Panc1 (cell line): ENCODE measurements at places on chromosomes 3 and 15. TPM values are rescaled to one million over a fixed set of nuclear protein-coding genes. Genes with fewer than 3 reads are reported as not detected.

The AADAC gene
- 0.26 TPM for total RNA-seq

The ISLR2 gene
- 0.36 TPM for total RNA-seq

The ANKRD28 gene
- 89.3 TPM for total RNA-seq

The GXYLT2 gene
- total RNA-seq = 6.1 TPM

The CYP1A2 gene
- total RNA-seq = not detected

The CTXND1 gene
- not detected for total RNA-seq

The SOX14 gene
- not detected for total RNA-seq

The CCDC80 gene
- total RNA-seq = 0.64 TPM

The ATP6V1A gene
- total RNA-seq = 89.6 TPM

The STRIT1 gene
- not detected for total RNA-seq

The PLIN1 gene
- 0.44 TPM for total RNA-seq

The CHRFAM7A gene
- 11.5 TPM for total RNA-seq

The LSMEM2 gene
- not detected for total RNA-seq

The PRTG gene
- total RNA-seq = 11.4 TPM

The ILDR1 gene
- total RNA-seq = not detected

The THRB gene
- total RNA-seq = 3.9 TPM

The CRYGS gene
- total RNA-seq = 2.8 TPM

The ZNF148 gene
- 55.8 TPM for total RNA-seq

The PTH1R gene
- not detected for total RNA-seq

The BCL2A1 gene
- 4.7 TPM for total RNA-seq

The MIX23 gene
- total RNA-seq = 61.7 TPM

The TMOD2 gene
- total RNA-seq = 1.7 TPM

The CLDN1 gene
- 30.9 TPM for total RNA-seq

The KBTBD13 gene
- not detected for total RNA-seq

The FOXB1 gene
- total RNA-seq = 0.64 TPM
